Lung (tissue), 17 donors: ENCODE measurements at places on chromosomes 12 and 14.

- DNase-seq: no peak
Observed at GRCh38 chr14:56414236-56414635, 165.4 kb upstream of the TMEM260 start.

DNA sequence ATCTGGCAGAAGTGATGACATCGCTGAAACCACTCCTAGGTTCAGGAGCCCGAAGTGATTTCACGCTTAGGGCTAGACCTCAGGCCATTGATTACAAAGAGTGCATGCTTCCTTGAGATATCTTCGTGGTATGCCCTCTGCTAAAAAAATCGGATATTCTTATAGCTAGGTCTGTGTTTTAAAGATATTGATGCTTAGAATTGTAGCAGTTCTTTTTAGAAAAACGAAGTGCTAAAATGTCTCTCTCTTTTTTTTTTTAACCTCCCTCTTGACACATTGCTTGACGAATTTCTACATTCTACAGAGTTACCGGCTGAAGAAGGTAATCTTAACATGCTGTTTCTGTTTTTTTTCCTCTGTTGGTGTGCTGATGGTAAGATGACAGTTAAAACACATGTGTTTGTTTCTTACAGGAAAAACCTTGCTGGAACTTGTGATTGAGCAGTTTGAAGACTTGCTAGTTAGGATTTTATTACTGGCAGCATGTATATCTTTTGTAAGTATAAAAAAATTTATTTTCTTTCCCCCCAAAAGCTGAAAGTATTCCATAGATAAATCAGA lies 1.3 kb downstream of the ATP2A2 start:
- no peak for DNase-seq

DNA sequence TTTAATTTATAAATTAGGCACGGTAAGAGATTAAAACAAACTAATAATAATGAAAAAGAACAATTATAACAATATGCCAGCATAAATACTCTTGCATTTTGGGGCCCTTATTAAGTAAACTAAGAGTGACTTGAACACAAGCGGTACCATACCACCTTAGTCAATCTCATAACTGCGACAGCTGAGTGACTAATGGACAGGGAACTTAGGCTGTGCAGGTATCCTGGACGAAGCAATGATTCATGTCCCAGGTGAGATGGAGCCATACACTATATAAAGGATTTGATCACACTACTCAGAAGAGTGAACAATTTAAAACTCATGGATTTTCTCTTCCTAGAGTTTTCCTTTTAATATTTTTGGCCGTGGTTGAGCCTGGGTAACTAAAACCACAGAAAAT lies 4.3 kb downstream of the KLRC4 start:
- DNase-seq: no peak

DNA sequence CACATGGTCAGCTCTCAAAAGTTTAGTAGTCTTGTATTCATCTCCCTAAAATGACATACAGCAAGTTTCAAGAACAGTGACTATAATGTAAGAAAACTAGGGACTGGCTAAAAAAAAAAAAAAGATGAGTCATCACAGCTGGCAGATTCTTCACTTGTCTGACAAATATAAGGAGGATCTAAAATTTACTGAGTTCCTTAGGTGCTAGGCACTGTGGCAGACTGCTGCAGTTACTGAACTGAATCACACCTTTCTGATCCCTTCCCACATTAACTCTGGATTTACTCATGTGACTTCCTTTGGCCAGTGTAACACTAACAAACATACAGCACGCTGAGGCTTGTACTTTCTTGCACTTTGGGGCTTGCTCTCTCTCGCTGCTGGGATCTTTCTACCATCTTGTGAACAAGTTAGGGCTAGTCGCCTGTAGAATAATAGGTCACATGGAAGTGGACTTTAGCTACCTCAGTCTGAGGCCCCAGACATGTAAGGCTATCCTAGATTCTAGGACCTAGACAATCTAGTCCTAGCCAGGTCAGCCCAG lies 32.1 kb downstream of the BAZ1A start:
- DNase-seq: peak; percentile 20

DNA sequence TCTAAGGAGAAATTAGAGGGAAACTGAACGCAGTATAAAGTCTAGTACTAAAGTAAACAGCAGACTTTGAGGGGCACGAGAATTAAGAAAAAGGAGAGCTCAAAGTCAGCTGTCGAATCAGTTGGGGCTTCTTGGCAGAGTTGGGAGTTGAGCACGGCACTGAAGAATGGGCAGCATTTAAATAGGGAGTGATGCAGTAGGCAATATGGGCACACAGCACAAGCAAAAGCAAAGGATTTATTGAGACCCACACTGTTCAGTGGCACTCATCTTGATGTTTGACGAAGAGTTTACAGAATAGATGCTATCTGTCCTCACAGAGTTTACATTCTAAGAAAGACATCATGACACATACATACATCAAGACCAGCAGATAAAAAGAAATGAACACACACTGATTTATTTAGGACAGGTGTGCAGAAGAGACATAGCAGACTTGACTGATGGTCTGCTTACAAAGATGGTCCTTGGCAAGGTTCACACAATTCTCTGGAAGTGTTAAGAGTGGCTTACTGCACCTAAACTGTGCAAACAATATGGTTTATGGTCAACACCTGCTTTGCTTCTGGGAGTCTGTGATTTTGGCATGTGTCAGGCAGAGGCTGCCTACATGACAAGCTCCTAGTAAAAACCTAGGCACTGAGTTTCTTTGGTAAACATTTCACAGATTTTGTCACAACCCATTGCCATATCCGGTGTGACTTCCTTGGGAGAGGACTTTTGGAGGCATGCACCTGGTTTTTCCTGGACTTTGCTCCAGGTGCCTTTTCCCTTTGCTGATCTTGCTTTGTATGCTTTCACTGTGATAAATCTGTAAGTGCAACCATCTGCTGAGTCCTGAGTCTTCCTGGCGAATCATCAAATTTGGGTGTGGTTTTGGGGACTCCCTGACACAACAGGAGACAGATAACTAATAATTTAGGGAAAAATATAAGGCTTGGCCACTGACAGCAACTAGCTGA lies 26.3 kb downstream of the ALKBH1 start:
- no peak for DNase-seq

- no peak for DNase-seq
Observed at GRCh38 chr12:101875162-101875561, 2.2 kb upstream of the DRAM1 start.

DNA sequence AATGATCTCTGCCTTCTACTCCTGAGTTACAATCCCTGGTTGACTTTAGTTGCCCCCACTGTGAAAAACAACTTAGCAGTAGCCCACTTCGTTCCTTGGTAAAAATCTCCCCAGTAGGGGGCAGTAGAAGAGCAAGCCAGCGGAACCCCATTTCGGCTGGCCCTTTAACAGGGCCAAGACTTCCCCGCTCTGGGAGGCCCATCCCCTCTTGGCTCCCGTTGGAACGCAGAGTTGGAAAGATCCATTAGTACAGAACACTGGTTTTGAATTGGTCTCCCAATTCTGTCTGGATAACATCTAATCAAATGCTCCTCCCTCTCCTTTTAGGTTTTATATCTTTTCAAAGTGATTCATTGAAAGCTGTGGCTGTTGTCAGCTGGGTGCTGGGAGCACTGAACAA lies 1133.3 kb downstream of the BCL11B start:
- peak; percentile 24 for DNase-seq

DNA sequence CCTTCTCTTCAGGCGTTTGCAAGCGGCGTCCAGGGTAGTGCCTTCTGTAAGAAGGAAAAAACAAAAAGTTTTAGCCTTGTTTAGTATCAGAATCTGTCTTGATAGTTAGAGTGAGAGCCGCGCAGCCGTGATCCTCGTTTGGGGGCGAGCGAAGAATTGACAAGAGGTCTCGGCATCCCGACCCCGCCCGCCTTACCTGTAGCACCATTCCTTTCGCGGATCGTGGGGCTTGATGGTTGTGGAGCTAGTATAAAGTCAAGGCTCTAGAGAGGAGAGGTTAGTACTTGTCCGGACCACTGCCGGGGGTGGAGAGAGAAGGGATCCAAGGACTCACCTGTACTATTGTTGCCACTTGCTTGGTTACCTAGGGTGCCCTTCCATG lies 494 bp downstream of the TMTC3 start:
- no peak for DNase-seq

- peak; percentile 78 for DNase-seq
Observed at GRCh38 chr14:24965934-24966578, 83.9 kb downstream of the STXBP6 start.

DNA sequence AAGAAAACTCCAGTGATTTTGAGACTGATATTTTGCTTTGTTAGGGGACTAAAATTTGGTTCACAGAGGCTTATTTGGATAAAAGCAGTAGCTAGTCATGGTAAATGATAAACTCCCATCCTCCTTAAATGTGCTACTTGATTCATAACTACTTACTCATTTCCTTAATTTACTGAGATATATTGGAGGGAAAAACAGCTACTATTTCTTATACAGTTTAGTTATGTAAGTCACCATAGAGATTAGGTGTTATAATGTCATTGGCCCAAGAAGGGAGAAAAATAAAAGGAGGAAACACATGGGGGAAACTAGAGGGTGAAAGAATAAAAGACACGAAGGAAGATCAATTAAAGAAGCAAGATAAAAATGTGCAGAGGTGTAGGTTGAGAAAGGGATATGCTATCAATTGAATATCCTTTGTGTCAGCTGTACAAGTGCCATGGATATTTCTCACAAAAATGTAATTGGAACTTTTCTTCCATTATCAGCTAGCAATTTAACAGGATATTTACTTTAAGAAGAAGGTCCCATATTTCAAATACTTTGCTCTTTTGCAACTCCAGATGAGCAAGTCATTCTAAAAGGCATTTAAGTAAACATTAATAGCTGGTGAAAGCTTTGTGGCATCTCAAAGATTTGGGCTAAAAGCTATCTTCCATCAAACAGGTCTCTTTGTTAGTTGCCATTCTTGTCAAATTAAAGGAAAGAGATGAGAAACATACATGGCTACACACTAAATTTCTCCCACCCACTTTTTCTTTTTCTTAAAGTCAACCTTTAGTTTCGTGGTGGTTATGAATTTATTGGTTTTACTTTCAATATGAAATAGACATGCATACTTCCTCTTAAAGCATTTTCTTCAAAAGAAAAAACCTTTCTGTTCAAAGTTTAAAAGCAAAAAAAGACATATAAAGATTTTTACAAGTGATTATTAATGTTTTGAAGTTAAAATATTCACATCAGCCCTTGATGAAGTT lies 439.5 kb downstream of the CCER1 start:
- DNase-seq: no peak

GRCh38 chr12:10214136-10214894 lies 1.6 kb downstream of the GABARAPL1 start:
- no peak for DNase-seq

DNA sequence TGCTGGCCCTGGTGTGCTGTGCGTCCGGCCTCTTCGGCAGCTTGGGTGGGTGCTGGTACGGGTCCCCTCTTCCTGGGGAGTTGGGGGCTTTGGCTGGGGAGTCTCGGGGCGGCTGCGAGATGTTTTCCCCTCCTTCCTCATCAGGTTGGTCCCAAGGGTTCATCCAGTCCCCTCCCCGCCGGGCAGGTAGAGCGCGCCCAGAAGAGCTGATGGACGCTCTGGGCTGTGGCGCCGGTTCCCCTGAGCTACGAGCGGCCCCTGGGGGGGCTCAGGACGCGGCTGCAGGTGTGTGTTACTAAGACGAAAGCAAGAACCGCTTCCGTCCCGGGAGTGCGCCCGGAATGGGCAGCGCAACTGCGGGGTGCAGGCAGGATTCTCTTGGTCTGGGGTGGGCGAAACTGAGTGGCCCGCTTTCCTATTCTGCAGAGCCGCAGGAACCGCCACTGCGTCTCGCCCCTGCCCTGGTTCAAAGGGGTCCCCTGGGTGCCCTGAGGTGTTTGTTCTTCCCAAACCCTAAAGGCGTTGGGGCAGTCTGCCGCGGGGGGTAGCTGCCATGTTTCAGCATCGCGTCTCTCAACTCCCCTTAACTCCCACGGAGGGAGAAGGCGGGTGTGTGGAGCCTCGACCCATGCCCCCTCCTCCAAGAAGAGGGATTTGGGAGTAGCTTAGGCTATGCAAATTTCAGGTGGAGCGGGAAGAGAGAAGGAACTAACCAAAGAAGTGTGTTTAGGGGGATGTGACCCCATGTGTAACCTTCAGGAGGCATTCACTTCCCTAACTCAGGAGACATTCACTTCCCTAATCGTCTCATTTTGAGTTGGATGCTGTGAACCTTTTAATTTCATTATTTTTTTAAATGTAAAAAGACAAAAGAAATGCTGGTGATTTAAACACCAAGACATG lies 1.2 kb downstream of the SLC24A4 start:
- no peak for DNase-seq

DNA sequence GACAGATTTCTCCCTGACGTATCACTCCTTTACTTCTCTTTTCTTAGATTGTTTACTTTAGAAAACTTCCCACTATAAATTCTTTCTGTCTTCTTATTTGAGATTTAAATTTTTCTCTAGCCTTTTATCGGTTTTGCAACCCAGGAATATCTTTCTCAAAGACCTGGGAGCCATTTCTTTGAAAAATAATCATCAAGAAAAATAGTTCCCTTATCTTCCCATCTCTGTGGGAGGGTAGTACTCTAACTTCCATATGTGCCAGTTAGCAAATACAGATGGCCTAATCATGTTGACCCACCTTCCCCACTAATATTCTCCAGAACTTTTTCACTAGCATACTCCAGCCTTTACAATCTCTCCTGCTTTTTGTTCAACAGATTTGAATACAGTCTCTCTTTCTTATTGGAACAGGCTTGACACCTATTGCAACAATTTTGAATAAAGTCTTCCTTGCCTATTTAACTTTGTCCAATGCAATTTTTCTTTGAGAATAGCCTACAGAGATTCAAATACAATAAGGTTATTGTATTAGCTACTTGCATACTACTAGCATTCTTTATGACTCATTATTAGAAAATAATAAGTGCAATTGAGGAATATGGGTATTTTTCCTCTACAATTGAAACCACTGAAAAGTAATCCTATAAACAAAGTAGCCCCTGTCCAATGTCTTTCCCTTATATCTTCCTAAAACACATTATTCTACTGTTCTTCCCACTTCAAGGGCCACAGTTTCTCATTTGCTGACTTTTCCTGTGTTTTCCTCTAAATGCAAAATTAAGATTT lies 27.4 kb upstream of the KLRB1 start:
- no peak for DNase-seq
